ENCODE measurements at places on chromosomes 5 and 9. TPM values are rescaled to one million over a fixed set of nuclear protein-coding genes. Genes with fewer than 3 reads are reported as not detected.

DNA sequence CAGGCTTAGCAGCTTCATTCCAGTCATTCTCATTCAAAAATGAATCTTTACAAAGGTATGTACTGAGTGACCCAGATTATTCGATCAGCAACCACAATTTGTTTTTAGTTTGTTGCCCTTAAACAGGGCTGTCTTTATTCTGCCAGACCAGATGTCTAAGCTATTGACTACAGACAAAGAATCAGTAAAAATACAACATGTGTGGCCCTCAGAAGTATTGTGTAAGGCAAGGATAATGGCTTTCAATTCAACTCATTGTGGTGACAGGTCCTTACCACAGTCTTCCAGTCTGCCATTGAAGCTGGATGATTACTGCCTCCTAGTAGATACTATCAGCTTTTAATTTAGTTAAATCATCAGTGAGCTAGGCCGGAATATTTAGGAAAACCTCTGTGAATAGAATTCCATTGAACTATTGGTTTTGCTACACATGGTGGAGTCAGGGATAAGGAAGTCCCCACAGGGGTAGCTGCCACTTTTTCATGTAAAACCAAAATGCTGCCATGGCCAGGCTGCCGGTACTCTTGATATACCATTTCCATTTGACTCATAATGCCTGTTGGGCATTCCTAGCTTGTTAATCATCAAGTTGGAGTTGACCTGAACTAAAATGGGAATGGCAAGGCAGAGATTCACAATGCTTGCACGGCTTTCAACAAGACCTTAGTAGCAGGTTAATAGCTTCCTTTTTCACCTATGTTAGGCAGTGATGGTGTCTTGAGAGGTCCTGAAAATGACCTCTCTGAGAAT lies 175.6 kb downstream of the MEF2C start:
- DNase-seq = no peak

DNA sequence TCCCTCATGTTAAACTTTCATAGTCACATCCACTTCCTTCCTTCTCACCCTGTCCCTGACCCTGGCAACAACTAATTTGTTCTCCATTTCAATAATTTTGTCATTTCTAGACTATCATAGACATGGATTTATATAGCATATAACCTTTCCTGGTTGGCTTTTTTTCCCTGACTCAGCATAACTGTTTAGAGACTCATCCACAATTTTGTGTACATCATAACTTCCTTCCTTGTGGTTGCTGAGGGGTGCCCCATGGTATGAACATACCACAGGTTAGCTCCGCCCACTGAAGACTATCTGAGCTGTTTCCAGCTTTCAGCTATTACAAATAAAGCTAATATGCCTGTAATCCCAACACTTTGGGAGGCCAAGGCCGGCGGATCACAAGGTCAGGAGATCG lies 137.3 kb downstream of the PHF2 start:
- DNase-seq = no peak

- DNase-seq = no peak
Measured at GRCh38 chr5:107450531-107450930, 220.2 kb downstream of the EFNA5 start.

CLIC3 gene
- total RNA-seq = not detected

CDX1 gene
- total RNA-seq = 0.62 TPM

GRCh38 chr9:33107762-33108161 lies 31.3 kb upstream of the SMU1 start:
- DNase-seq = no peak

GRCh38 chr5:112186401-112186990 lies 232.6 kb downstream of the EPB41L4A start:
- DNase-seq = no peak

SH3TC2 gene
- total RNA-seq = 0.07 TPM

DNA sequence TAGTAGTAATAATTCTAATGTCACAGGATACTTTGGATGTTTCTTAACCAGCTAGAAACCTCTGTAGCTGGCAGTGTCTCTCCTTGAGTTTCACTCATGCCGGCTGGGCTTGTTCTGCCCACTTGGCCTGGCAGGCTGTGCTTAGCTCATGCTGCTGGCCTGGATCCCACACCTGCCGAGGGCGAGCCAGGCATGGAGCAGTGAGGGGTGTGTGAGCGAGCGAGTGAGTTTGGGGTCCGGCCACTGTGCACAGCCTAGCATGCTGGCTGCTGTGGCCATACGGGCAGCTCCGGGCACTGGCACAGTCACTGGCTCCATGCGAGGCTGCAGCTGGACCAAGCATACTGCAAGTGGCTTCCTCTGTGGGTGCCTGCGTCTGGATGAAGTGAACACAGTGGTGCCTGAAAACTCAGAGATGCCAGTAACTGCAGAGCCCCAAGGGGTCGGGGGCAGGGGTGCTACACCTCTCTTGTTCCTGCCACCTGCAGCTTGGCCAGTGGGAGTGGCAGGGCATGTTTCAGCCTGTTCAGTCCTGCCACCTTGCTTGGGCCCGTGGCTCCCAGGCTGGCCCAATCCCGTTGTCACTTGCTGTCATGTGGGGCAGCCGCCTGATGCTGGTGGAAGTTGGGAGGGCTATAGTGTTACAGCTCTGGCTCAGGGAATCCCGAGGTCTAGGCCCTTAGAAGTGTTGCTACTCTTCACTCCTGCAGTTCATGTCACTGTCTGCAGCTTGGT lies 9.9 kb downstream of the FSD1L start:
- DNase-seq = no peak

DNA sequence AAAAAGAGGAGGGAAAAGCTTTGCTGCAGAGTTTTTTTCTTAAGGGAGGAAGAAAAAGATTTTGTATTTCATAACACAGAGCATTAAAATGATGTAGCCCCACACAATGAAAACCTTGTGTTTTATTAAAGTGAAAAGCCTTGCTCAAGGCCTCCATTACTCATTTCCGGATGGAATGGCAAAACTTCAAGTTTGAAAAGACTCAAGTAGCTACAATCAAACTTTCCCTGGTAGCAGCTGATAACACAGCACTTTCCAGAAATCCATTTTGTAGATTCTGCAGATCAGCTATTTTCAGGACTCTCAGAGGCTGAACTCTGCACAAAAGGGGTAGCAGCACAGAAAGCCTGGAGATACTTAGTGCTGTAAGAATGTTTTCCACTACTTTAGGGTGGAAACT lies 374.8 kb downstream of the NFIB start:
- no peak for DNase-seq

UQCRQ gene
- 129 TPM for total RNA-seq

DNA sequence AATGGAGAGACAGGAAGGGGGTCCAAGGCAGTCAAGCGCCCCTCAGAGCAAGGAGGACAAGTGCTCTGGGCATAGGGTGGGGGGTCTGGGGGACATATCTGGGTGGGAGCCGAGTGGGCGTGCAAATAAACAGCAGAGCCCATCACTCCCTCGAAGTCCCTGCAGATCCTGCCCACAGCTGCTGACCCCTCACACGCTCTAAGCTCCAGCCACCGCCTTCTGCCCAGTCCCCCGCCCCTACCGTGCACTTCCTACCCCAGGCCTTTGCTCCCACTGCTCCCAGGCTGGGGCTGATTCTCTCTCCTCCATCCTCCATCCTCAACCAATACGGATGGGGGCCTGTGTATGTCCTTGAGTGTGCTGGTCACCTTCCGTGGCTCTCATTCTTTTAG lies 16.9 kb upstream of the ALDH1B1 start:
- peak; percentile 37 for DNase-seq

DNA sequence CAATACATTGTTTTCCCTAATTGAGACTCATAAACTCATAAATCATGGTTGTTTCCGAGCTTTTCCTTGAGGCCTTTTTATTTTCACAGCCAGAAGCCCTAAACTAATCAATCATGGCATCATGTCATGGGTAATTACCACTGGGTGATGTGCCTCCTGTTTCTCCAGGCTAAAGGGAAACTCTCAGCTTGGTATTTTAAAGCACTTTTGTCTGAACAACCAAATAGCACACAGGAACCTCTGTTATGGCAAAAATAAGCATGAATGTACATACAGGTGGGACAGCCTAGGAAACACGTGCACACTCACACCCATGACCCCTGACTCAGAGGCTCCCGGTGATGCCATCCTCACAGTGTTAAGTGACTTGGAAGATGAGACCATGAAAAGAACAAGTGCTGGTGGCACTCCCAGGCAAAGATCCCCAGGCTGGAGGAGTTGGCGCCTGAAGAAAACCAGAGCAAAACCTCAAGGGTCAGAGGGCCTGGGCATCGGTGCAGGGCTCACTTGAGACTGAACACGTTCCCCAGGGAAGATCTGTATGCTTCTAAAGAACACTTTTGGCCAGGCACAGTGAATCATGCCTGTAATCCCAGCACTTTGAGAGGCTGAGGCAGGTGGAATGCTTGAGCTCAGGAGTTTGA lies 154.3 kb downstream of the ROR2 start:
- DNase-seq = no peak

ANKRD18A gene
- 0.35 TPM for total RNA-seq

GRCh38 chr5:75610201-75610600 lies 1.1 kb upstream of the ANKDD1B start:
- peak; percentile 26 for DNase-seq

All from H7 (cell line).